Activated T-cell treated with anti-CD3 and anti-CD28 coated beads, Interleukin-2, amount 50 U/mL, for 24 hours (primary cell): ENCODE measurements at places on chromosomes 1 and 21.
A peak's percentile ranks its signal among the peaks of the same experiment; 100 is the strongest.

DNA sequence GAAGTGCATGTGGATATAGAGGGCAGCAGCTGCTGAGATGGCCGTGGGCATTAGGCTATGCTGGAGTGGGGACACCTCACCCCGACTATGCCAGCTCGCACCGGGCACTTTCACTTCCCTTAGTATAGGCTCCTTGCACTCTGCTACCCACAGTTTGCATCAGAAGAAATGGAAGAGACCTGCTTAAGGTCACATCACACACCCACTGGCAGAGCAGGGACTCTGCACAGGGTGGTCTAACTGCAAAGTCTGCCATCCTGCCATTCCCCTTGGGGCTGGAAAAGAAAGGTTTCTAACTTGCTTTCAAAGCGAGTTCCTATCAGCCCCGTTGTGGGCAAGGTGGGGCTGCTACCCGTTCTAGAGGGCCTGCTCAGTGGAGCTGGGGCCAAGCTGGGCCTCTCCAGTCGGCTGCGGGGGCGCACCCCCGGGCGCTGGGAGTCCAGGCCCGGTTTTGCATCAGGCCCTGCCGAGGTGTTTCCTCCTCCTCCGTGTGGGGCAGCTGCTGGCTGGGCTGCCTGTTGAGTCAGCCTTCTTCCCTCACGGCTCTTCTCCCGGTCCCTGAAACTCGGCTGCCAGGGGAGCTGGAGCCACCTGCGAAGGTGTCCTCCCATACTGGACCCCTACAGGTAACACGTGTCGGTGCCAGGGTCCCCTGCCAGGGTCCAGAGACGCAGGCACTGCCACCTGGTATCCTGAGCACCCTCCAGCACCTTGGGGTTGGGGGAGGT lies at the start of gene SYTL1:
Gene SYTL1 (plus strand): TSS at position 498 of the 728 bp plus-strand sequence. CDS start 3,313 bp downstream, outside the sequence.
- DNase-seq = peak; percentile 79

GRCh38 chr1:35215346-35215745 lies 22.4 kb upstream of the SFPQ start:
- no peak for DNase-seq

GRCh38 chr1:178037510-178038253 lies 56.2 kb upstream of the RASAL2 start:
- no peak for DNase-seq

- DNase-seq = peak; percentile 95
These were observed 369 bp downstream of the SUMO3 start for GRCh38 chr21:44817506-44817880.

- no peak for DNase-seq
These were observed 41.1 kb upstream of the KCNQ4 start for GRCh38 chr1:40742363-40743061.

DNA sequence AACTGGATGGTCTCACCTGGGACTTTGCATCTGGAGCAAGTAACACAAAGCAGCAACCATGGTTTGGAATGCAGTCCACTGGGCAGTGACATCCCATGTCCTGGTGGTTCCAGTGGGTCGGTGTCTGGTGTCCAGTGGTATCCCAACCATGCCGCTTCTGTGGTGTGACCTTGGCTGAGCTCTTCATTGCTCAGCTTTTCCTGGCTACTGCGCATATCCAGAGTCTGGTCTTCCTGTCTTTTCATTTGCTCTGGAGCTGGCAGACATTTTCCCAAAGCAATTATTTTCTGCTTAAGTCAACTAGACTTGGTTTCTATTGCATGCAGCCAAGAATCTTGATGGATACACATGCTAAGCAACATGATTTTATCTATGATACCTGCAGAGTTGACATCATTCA lies 28.4 kb upstream of the CD2 start:
- DNase-seq = no peak

DNA sequence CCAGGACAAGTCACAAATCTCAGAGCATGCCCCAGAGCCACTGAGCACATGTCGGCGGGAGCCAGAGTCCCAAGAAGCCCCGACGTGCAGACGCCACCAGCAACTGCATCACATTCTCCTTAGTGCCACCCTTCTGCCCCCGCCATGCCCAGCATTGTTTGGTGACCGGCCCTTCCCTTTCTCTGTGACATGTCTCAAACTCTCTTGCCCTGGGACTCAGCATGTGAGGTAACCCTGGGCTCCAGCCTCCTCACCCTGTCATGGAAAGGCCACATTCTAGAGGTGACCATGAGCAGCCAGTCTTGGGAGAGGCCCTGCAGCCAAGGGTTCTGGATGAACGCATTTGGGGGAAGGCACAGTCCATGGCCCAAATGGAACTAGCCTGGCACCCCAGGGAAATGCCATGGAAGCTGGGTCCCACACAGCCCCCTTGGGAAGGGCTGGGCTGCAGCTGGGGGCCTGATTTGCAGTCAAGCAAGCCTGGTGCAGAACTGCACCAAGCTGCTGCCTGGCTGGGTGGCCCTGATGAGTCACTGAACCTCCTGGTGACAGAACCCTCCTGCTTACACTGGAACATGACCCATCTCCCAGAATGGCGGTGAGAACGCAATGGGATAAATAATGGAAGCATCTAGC lies 94.4 kb downstream of the ITPKB start:
- DNase-seq = peak; percentile 55

- DNase-seq = no peak
These were observed 1.3 kb downstream of the GPSM2 start for GRCh38 chr1:108878160-108878469.

DNA sequence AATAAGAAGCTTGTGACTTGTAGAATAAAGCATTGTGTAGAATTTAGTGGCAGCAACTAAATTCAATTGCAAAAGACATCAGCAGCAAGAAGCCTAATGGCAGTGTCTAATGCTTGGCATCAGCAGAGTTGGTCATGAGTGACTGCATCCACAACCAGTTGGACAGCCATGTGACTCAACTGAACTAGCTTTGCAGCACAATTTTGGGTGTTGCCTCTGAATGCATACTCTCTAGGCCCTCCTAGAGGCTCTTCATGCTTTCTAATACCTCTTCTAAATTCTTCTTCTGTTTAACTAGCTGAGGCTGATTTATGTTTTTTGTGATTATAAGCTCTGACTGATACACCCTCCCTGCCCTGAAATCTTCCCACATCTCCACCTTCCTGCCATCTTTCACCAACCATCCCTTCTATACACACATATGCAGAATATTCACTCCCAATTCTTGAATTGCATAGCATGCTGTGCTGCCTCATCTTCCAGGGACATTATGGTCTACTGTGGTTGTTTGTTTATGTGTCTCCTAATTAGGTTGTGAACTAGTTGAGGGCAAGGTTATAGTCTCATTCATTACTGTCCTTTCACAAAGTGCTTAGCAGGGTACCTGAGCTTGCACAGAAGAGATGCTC lies 266.7 kb upstream of the GJB5 start:
- no peak for DNase-seq

DNA sequence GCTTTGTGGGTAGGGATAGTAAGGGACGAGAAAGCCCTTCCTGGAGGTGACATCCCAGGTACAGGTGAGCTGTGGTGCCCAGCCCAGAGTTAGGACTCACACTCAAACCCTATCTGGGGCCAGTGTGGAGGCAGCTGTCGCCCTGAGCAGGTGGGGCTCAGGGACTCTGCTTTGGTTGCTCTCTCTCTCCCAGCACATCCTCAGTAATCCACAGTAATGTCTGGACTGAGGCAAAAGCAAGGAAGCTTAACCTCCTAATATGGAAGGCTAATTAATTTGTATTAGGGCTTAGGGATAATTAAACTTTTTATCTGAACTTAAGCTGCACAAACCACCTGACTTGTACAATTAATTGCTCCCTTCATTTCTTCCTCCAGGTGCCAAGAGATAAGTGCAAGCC lies 38.2 kb downstream of the DDX20 start:
- no peak for DNase-seq

DNA sequence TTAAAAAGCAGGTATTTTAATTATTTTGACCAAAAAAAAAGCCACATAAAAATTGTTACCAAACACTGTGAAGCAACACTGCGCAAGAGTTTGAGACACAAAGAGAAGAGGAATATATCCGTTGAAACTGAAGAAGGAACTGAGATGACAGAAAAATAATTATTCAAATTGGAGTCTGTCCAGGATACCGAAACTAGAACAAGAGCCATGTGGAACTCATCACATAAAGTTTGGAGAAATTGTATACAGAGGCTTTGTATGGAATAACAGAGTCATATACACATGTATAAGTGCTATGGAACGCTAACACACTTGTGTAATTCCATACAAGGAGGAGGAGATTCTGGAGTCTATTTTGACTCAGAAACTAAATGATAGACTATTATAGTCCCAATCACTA lies 675.1 kb upstream of the ADGRL2 start:
- DNase-seq = no peak

DNA sequence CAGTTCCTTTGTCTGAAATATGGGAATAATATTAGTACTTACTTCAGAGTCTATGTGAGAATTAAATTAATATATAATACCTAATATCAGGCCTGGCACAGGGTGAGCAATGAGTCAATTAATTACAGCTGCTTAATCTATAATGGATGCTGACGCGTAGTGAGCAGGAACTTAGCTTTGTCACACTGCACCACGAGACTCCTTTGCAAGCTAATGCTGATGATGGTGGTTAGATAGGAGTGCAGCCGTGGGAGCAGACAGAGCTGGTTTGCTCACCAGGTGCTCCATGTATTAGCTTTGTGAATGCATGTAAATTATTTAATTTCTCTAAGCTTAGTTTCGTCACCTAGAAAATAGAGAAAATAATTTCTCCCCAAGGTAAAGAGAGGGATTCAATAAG lies 35.1 kb downstream of the KCNJ15 start:
- DNase-seq = no peak

DNA sequence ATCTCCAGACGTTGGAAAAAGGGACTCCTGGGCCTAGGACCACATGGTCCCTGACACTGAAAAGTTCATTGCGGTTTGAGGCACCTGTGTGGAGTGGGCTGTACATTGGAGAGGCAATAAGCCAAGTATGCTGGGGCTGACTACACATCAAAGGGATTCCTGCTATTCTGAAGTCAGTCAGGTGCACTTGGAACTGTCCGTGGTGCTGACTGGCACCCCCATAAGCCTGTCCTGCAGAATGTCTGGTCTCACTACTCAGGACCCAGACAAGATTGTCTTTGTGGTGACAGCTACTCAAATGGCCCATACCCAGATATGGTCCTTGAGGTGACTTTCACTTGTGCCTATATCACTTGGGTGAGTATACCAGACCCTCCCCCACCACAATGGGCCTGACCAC lies 150.6 kb downstream of the RWDD3 start:
- no peak for DNase-seq

GRCh38 chr1:8430476-8430875 lies 112.6 kb downstream of the SLC45A1 start:
- DNase-seq = no peak

- DNase-seq = no peak
These were observed 106.7 kb downstream of the CAMTA1 start for GRCh38 chr1:6891781-6892579.

- no peak for DNase-seq
These were observed 15.5 kb upstream of the SLC2A5 start for GRCh38 chr1:9084906-9085305.

- DNase-seq = no peak
These were observed 24.6 kb downstream of the TBCE start for GRCh38 chr1:235391874-235392273.

- no peak for DNase-seq
These were observed 24.3 kb downstream of the ILDR2 start for GRCh38 chr1:166951050-166951449.

- no peak for DNase-seq
These were observed 200.4 kb downstream of the FOXD2 start for GRCh38 chr1:47638240-47638639.

DNA sequence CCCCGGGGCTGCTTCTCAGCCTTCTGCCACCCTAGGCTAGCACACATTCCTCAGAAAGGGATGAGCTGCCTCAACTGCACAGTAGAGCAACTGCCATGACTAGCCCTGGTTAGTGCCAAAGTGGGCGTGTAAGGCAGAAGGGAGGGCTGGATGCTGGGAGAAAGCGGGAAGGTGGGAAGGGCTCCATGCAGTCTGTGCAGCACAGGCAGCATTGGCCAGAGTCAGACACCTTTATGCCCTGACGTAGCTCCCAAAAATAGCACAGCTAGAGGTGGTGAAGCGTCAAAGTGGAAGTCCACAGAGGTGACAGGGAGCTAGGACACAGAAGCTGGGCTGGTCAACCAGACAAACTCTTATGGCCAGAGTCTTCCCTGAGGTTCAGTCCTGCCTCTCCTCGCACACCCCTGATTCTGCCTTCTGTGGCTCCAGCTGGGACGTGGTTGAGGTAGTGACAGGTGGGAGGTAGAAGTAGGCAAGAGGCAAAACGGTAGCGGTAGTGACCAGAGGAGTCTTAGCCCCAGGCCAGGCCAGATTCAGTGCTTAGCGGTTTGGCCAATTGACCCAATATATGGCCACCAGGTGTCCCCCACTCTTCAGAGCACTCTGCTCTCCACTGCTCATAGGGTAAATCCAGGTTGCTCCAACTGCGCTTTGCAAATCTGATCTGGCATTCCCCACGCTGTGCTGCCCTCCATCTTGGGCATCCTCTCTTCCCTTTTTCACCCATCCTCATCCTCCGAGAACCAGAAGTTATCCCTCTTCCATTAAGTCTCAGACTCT lies 45.6 kb downstream of the DDX20 start:
- no peak for DNase-seq

GRCh38 chr1:48823168-48823567 lies 46.5 kb upstream of the BEND5 start:
- no peak for DNase-seq

GRCh38 chr1:14071581-14071980 lies 371.6 kb downstream of the PRDM2 start:
- no peak for DNase-seq
